CMK (cell line): ENCODE measurements at places on chromosomes 3 and 15.

DNA sequence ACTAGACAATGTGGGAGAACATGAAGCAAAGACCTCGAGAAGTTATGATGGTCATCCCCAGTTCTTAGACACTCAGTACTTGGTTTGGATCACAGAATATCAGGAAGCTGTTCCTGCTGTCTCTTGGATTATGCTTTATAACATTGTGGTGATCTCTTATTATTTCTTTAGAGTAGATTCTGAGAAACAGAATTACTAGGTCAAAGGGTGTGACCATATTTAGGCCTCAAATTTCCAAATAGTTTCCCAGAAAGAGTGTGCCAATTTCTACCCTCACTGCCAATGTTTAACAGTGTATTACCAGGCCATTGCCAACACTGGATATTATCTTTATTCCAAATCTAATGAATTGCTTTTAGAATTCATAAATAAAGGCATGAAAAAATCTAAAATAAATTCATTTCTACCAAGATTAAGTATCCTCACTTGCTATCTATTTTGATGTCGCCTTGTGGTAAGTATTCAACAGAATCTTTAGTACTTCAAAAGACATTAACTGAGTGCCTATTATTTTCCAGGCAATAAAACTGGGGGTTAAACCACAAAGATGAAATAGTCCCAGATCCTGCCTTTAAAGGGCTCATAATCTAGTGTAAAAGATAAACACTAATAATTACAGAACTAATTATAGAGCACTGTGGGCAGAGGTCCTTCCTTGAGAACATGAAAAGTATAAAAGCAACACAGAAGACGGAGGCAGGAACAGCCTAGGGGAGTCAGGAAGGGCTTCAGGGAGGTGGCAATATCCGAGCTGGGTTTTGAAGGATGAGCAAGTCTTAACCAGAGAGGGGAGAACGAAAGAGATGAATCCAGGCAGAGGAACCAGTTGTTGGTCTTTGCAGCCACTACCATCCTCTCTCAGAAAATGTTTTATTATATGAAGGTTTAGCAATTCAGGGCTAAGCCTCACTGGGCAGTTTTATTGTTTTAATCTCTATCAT is 86.8 kb downstream of the IGF2BP2 start:
- DNase-seq: no peak

GRCh38 chr3:102053375-102053989 is 204.2 kb downstream of the NFKBIZ start:
- no peak for DNase-seq

- no peak for DNase-seq
Observed at GRCh38 chr3:122215592-122216298, 32.3 kb downstream of the CASR start.

DNA sequence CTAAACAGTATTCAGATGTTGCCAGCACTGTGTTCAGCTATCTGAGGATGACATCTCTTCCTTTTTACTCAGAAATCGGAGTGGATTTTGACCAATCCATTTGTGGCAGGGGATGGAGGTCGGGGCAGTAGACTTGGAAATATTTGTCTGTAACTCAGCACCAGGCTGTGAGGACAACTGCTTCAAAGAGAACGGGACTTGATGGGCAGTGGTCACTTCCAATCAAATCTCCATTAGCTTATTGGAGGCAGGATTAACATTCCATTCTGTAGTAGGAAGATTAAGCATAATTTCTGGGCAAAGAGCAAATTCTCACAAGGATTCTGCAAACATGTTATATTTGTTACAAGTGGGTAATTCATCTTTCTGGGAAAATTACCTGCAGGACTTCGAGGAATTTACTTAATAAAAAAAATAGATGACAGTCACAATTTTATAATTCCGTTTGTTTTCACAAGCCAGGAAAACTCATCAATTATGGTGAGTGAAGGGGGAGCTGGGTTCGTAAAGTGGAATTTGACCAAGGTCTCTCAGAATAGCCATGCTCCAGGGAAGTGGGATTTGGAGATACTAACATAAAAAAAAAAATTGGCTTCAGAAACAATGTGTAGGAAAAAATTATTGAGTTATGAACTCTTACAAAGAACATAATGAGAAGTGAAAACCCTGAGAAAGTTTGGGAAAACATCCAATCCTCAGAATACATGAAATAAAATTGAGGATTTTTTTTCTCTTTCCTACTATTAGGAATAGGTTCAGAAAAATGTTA is 18.1 kb downstream of the CRABP1 start:
- no peak for DNase-seq

DNA sequence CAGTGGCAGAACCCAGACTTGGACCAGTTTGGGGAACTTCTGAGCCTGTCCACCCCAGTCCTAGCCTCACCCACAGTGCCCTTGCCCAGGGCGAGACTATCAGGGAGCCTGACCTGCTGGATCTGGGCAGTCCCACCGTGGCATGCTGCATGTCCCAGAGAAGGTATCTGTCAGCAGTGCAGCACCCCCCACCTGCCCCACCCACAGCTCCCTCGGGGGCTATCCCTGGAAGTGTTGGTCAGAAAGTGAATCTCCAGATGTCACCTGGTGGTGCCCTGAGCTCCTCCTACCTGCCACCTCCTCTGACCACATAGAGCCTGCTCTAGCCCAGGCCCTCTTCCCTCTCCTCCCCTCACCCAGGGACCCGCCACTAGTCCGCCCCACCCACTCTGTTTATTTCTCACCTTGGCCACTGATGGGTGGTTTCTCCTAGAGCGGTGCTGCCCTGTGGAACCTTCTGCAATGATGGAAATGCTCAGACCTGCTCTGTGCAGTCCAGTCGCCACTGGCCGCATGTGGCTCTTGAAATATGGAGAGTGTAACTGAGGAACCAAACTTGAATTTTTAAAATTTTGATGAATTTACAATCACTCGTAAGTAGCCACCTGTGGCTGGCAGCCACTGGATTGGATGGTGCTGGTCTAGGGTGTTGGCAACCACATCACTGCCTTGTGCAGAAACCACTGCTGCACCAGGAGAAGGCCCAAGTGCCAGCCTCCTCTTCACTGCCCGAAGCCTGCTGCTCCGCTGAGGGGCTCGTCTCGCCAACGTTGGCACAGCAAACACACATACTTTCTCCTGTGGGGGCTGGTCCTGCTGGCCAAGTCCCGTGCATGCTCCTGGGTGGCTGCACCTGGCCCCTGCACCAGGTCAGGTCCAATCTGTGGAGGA is 13.1 kb downstream of the HDAC11 start:
- no peak for DNase-seq

- no peak for DNase-seq
Observed at GRCh38 chr15:42365921-42366550, 6.7 kb downstream of the CAPN3 start.

DNA sequence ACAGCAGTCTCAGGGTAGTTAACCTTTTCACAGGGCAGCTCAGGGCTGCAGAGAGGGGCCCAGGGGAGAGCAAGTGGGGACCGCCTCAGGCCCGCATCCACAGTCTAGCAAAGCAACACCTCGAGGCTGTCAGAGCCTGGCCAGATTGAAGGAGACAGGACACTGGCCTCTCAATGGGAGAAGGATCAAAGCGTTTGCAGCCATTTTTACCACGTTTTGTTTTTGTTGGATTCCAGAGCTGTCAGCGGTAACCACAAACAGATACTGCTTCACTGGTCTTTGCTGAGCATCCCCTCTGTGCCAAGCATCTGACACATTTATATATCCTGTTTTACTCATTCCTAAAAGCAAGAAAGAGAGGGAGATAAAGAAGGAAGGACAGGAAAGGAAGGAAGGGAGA is 153.8 kb downstream of the SHQ1 start:
- DNase-seq: no peak

- no peak for DNase-seq
Observed at GRCh38 chr15:61057830-61058529, 171.1 kb downstream of the RORA start.

DNA sequence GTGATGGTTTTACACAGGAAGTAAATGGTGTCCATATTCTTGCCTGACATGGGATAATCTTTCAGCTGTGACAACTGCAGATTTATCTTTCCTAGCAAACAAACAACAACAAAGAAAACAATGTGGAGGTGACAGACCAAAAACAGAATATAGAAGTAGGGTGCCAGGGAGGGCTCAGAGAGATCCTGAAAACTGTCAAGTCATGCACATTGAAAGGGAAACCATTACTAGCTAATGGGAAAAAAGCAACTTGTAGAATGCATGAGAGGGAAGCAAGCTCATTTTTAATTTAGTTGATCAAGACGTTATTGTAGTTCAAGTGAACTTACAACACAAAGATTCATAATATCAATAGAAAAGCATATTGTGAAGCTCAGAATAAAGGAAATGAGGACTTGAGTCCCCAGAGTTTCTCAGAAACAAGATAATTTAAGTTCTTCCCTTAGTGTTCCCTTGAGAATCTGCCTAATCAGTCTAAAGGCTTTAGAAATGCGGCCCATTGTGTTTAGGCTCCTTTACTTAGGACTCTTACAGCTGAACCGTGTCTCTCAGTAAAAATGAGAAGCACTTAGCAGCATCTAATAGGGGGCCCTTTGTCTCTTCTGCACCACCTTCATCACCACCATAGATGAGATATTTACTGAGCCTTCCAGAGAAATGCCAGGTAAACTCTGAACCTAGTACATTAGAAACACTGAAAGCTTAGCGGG is 115.6 kb upstream of the CADPS start:
- DNase-seq: no peak

- DNase-seq: no peak
Observed at GRCh38 chr15:69484837-69485236, 32.2 kb downstream of the RPLP1 start.

DNA sequence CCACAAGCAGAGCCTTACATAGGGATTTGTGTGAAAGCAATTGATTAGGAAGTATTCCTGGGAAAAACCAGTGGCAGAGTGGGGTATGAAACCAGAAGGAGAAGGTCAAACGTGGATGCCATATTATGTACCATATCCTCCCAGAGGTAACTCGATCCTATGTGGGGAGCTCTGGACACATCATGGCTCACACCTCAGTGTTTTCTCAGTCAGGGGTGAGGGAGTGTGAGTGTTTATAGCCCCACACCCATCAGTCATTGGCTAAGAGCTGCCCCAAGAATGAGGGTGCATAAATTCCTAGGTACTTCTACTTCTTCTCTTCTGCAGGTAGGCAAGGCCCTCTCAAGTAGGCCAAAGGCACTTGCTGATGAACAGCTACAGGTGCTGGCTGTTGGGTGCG is 28.2 kb upstream of the PDZRN3 start:
- no peak for DNase-seq

GRCh38 chr15:85929786-85930185 is 135.1 kb upstream of the KLHL25 start:
- DNase-seq: no peak

DNA sequence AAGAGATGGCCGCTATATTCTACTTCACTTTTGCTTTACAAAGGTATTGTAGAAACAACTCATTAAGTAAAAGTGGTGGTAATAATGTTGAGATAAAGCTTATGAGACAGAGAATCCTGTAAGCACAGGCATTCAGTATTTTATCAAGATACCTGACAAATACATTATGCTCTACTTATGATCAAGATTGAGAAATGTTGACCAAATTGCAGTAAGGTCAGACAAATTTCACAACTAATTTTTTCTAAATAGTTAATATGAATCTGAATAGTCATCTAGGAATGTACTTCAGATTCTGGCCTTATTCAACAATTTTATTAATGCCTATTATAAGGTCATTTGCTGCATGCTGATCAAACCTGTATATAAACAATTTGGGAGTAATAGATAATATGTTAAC is 95.1 kb upstream of the MBNL1 start:
- no peak for DNase-seq

GRCh38 chr15:64917211-64917610 is 5.5 kb downstream of the ANKDD1A start:
- DNase-seq: no peak

DNA sequence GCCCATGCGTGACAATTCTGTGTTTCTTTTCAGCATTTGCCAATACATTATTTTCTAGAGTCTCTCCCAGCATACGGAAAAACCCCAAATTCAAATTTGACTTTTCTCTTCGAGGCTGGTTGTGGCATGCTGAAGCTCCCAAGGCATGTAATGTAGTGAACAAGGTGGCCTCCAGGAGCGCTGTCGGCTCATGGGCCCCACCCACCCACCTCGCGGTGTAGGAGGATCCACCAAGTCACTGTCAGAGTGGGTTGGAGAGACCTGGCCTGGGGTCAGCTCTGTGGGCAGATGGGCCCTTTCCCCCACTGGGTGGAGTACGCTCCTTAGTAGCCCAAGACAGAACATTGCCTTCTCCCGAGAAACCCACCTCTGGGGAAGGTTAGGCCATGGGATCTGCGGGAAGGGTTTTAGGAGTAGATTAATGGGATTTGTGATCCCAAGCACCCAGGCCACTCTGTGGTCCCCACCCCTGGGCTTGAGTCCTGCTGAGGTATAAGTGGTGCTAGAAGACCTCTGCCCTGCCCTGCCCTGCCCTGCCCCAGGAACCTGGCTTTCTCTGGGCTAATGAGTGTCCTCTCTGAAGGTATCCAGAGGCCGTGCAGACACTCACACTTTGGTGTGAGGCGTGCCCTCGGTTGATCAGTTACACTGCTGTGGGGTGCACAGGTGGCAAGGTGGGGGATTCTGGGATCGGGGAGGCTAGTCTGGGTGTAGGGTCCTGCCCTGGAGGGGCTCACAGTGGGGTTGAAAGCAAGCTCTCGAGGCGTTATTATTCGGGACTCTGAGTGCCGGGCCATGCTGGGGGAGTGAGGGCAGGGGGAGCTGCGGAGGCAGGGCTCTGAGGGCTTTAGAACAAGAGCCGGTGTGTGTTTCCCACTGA is 97.9 kb downstream of the APBA2 start:
- DNase-seq: no peak

GRCh38 chr3:25843332-25843731 is 53.4 kb downstream of the OXSM start:
- no peak for DNase-seq

DNA sequence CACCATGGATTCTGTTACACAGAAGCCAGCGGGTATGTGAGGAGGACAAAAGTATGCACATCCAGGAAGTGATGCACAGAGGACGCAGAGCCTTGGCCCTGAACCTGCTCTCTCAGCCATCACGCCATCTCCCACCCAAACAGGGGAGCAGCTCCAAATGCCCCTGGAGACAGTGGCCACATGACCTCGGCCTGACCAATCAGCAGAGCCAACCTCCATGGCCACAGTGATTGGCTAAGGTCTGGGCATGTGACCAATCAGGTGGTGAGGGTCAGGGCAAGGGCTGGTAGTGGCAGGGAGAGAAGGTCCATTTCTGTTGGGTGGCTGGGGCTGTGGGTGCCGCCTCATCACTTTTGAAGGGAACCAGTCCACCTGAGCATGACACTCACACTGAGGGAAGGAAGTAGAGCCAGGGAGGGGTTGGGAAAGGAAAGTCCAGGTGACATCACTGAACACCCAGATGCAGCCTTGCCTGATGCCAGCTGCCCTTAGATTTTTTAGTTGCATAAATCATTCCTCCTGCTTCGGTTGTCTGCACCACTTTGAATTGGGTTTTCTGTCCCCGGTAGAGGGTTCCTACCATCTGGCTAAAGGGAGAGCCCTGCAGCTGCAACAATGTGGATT is 70.3 kb upstream of the IQSEC1 start:
- DNase-seq: no peak

DNA sequence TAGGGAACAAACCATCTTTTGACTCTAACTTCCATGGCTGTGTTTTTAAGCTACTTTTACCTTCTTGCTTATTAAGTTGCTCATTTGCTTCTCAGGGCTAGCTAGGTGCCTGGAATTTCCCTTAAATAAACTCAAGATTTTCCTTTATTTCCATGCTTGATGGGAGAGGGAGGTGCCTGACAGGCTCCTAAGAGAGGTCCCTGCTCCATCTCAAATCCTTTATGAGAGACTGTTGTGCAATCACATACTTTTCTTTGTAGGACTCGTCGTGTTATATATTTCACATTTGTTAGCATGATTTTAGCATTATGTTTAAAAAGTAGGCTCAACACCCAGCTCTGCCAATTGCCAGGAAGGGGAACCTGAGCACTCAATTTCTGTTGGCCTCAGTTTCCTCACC is 95.7 kb downstream of the SAMMSON start:
- DNase-seq: no peak

- no peak for DNase-seq
Observed at GRCh38 chr3:172520301-172520831, 2.9 kb downstream of the TNFSF10 start.
